Renal cortex interstitium (tissue), 15 donors: ENCODE measurements at places on chromosomes 2 and 18. TPM values are rescaled to one million over a fixed set of nuclear protein-coding genes. Genes with fewer than 3 reads are reported as not detected.

Gene ST8SIA3
- polyA plus RNA-seq = 0.07 TPM

Gene WNT10A
- polyA plus RNA-seq = 0.75 TPM

Gene SMCHD1
- polyA plus RNA-seq = 77.0 TPM

Gene HOXD1
- polyA plus RNA-seq = 12.4 TPM

Gene LYPD6B
- polyA plus RNA-seq = 31.8 TPM

Gene HAAO
- 33.3 TPM for polyA plus RNA-seq

Gene KIAA2012
- polyA plus RNA-seq = 0.10 TPM

Gene SAG
- polyA plus RNA-seq = 0.09 TPM

Gene RGPD4
- polyA plus RNA-seq = 0.05 TPM

Gene BOLL
- not detected for polyA plus RNA-seq

Gene RFX8
- 1.1 TPM for polyA plus RNA-seq

Gene RAB6D
- polyA plus RNA-seq = 2.1 TPM

Gene SRD5A2
- 0.06 TPM for polyA plus RNA-seq

Gene RALB
- 77.4 TPM for polyA plus RNA-seq

Gene SLC19A3
- 15.8 TPM for polyA plus RNA-seq

Gene EMILIN1
- polyA plus RNA-seq = 130 TPM
